GM19239 (cell line): ENCODE measurements at places on chromosomes 6 and 20.

DNA sequence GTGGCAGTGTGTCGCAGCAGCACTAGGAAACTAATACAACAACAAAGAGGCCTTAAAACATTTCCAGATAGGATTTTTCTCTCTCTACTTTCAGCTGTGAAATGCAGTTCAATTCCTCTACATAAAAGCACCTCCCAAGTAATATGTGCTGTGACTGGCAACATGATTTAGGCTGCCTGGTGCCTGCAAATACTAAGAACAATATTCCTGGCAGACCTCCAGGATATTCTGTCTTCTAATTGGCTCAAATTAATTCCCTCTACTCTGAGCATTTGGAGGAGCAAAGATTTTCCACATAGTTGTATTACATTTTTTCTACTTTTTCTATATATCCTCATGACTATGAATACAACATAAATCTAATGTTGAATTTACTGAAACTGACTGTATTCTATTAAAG, 33.2 kb downstream of the SCGN start:
- DNase-seq = no peak

- DNase-seq = no peak
These were observed 774.4 kb downstream of the HDGFL1 start for GRCh38 chr6:23343610-23344306.

DNA sequence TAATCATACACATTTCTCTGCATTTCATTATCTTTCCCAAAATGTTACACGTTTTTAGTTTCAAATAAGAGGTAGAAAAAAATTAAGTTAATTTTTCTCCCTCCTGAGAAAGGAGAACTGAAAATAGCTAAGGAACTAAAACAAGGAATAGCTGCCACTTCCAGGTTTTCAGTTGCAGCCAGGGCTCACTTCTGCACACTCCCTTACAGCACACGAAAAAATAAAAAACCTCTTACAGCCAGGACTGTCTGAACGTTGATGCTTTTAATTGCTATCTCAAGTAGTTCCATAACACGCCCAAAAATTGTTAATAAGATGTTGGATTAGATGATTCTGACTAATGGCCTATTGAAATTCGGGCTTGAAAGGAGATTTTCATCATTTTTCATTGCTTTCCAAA, 153.7 kb upstream of the THBS2 start:
- DNase-seq = no peak

GRCh38 chr20:64063389-64064144, 569 bp downstream of the TCEA2 start:
- DNase-seq = no peak

DNA sequence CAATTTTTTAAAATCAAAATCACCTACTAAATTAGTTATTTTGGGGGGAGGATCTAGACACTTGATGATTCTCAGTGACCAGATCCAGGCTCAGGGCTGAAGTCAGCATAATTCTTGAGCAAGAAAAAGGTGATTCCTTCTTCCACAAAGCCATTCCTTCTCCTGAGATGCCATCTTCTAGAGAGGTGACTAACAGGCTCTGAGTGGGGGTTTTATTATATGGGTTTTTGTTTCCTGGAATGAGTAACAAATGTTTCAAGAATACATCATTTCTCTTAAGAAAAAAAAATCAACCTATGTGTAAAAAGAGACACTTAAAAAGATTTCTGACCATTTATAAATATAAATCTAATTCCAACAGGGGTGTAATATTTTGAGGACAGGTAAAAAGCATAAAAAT, 154.3 kb downstream of the NFATC2 start:
- no peak for DNase-seq

GRCh38 chr20:62219992-62220665, at the start of gene HRH3:
Gene HRH3, minus strand, starts transcription at chr20:62220278. Its CDS starts 308 bp downstream, at chr20:62219970.
- peak; percentile 86 for DNase-seq

DNA sequence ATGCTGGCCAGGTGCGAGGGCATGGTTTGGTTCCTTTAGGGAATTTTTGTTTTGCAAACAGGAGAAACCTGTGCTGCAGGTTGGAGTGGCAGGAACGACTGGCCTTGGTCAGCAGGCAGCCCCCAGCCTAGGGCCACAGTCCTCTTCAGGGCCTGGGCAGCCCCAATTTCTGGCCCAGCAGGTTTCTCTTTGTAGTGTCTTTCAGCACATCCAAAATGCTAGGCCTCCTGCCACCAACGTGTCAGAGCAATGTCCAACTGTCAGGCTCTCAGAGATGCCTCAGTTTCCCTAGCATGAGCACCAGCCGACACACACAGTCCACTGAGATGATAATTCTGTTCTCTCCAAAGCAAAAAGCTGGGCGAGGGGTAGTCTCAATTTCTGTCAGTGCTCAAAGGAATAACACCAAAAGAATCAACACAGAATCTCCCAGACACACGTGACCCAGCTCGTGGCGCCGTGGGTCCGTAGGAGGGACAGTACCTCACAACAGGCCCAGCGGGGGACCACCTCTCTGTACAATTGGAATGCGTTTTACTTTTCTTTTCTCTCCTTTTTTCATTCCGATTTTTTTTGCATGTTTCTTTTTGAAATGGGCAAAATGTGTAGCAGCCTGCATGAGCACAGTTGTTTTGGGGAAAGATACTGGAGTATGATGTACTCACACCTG, 125.9 kb downstream of the TAF4 start:
- no peak for DNase-seq

DNA sequence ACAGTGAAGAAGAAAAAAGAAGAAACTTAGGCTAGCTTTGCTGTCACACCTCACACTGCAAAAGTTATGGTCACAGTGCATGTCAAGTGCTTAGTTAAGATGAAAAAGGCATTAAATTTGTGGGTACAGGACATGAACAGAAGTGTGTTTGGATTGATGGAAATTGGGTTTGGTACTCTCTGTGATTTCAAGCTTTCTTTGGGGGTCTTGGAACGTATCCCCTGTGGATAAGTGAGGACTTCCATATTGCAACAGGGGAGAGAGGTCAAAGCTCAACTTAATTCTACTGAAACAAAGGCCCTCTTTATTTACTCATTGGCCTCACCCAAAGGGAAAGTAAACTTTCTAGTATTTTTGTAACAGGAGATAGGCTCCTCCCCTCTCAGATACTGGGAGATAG, 138.3 kb upstream of the FUT9 start:
- no peak for DNase-seq

DNA sequence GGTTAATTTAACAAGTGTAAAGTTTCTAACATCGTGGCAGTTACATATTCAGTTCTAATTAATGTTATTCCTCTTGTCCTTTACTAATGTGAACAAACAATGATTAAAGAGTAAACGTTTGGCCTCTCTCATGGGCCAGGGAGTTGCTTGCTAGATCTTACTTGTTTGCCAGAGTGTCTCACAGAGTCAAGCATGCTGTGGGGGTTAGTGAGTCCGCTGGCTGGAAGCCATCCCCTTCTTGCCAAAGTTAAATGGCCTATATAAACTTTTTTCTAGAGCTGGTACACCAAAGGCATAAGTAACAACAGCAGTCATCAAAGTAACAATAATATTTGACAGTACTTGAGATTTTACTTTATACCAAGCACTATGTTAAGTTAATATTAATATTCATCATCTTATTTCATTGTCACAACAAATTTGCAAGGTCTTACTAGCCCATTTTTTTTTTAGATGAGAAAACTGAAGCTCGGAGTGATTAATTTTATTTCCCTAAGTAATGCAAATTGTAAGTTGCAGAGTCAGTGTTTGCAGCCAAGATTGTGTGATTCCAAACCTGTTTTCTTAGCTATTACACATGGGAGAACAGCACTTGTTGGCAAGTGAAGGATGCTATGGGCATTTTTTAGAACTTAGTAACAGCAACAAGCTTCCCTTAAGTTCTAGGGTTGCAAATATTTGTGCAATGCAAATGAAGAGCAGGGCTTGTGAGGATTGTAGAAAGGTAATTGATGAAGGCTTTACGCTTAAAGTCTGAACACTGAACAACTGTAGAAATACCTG, 224.5 kb downstream of the RFPL4B start:
- DNase-seq = no peak

DNA sequence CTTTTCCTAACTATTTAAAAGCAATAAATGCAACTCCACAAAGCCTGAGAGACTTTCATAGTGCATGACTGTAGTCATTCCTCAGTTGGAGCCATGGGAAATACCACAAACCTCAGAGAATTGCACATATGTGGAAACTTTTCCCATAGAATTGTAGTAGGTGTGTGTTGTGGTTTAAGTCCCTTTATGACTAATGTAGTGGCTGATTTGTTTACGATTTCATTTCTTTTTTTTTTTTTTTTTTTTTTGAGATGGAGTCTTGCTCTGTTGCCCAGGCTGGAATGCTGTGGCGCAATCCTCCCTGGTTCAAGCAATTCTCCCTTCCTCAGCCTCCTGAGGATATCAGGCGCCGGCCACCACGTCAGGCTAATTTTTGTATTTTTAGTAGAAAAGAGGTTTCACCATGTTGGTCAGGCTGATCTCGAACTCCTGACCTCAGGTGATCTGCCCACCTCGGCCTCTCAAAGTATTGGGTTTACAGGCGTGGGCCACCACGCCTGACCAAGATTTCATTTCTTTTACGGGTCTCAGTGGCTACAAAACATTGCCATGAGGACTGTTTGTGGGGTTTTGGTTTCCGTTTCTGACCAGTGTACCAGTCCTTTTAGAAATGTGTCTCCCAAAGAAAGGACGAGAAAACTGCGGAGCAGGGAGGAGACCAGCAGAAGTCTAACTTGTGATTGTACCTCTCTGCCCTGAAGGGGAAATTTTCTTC, 212.1 kb upstream of the MARCKS start:
- no peak for DNase-seq

DNA sequence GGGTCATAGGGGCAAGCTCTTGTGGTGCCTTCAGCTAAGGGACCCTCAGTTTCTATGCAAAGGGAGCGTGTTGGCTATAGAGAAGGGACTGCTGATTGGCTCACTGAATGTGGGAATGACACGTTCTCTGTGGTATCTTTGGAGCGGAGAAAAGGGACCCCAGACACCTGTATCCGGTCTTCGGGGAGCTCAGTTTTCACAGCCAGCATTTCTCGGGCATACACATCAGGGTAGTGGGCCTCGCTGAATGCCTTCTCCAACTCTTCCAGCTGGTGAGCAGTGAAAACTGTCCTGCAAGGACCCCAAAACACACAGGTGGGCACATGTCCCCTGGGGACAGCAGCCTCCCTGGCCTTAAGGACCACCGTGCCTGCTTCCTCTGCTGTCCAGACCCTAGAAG, 3.3 kb downstream of the VSX1 start:
- DNase-seq = no peak

DNA sequence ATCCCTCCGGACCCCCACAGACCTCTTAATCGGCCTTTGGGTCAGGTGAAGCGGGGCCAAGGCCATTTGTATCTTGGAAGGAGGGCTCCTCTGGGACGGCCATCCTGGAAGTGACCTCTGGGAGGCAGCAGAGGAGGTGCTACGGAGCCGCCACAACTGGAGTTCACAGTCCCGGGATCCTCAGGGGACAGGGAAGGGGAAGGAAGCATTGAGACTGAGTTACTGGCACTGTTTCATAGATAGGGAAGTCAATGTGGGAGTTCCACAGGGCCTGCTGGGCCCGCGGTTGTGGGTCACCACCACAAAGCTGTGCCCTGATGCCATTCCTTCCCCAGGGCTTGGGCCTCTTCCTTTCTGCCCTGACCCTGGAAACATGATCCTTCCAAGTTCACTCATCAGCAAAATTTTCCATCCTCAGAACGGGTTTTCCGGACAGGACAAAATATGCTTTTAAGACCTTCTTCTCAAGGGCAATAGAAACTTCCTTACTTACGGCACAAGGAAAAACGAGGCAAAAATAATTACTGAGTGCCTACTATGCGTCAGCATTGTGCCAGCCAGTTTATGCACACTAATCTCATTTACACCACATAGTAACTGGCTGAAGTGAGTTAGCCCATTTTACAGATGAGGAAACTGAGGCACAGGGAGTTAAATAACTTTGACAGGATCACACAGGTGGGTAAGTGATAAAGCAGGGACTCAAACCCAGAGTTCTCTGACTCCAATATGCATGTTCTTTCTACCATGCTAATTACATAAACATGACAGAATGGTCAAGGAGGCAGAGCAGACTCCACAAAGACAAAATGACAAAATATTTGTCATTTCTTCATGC, 143.8 kb downstream of the UNC5CL start:
- no peak for DNase-seq

DNA sequence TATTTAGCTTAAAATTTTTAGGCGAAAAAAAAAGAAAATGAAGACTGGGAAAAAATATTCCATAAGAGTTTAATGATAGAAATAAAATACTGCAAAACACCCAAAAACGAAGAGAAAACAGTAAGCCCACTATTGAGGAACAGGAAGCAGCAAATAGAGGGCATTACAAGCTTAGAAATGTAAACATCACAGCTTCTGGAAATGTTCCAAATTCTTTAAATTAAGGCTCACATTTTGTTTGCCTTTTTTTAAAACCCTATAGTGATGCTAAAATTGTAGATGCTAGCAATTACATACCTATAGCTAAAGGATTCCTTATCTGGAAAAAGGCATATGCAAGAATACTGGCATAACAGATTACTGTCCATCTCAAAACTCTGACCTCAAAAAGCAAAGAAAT, 248.6 kb downstream of the KHDRBS2 start:
- no peak for DNase-seq
